NCI-H1105 treated with DMSO at 0.1 percent for 48 hours (cell line): ENCODE measurements at places on chromosomes 12 and 14.

GRCh38 chr14:85445151-85445795 lies 84.7 kb upstream of the FLRT2 start:
- no peak for DNase-seq

DNA sequence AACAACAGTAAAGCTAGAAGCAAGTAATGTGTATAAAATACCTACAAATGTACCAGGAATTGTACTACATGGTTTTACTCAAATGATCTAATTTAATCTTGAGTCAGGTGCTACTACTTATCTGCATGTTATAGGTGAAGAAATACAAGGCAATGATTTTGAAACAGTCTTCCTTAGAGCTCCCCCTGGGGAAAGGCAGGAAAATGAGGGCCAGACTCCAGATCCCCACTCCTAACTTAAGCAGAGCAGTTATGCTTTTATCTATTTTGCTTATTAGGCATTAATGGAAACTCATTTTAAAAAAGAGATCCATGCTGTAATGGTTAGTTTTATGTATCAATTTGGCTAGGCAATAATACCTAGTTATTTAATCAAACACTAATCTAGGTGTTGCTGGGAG lies 109.3 kb upstream of the CPSF6 start:
- no peak for DNase-seq

DNA sequence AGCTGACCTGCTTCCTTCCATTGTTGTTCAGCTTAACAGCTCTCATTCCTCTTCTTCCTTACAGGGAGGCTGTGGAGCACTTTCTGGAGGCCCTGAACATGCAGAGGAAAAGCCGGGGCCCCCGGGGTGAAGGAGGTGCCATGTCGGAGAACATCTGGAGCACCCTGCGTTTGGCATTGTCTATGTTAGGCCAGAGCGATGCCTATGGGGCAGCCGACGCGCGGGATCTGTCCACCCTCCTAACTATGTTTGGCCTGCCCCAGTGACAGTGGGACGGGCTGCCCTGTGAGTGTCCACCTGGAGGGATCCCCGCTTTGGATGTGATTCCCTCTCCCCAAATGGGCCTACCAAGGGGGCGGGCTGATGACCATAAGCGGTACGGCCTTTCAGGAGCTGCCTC lies 20.5 kb downstream of the PEX5 start:
- DNase-seq: no peak

- DNase-seq: no peak
Observed at GRCh38 chr12:69024413-69024812, 91.4 kb upstream of the CPM start.
